ENCODE measurements at places on chromosomes 6 and 20.
A peak's percentile ranks its signal among the peaks of the same experiment; 100 is the strongest.

- DNase-seq = no peak
Observed at GRCh38 chr6:24659561-24659960, 7.1 kb downstream of the TDP2 start.

- DNase-seq = no peak
Observed at GRCh38 chr6:104505838-104506237, 353.9 kb downstream of the HACE1 start.

- no peak for DNase-seq
Observed at GRCh38 chr6:116528780-116529179, 16.7 kb downstream of the TRAPPC3L start.

- no peak for DNase-seq
Observed at GRCh38 chr20:54019585-54019984, 50.8 kb downstream of the BCAS1 start.

GRCh38 chr6:1670711-1671462 lies 61.2 kb downstream of the FOXC1 start:
- DNase-seq = no peak

DNA sequence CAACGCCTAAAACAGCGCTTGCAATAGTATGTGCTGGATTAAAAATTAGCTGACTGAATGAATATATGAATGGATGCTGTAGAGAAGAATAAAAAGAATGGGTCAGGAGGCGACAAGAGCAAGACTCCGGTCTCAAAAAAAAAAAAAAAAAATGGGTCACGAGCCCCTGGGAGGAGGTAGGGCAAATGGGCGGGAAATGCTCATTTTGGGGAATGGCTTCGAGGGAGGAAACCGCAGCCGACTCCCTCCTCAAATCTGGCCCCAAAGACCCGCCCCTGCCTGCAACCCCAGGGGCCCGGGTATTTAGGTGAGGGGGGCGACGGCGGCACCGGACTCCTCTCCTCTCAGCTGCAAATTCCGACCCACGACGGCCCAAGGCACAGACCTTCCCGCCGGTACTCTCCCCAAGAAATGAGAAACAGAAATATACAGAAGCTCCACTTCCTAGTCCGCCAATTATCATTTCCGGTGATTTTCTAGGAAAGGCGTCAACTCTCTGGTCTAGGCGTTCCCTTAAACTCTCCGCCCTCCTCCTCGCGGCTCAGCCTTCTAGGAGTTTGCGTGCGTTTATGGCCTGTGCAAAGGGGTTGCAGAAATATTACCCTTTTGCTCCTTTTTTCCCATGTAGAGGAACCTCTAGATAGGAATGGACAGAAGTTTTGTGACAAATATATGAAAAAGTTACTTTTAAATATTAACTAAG lies at the start of gene ZNF311:
ZNF311 (minus strand) TSS at position 133 of the 703 bp plus-strand sequence. CDS start 1,361 bp downstream, outside the sequence.
- peak; percentile 49 for DNase-seq

- peak; percentile 84 for DNase-seq
Observed at GRCh38 chr20:63626424-63627128, at the start of gene GMEB2. TSS of gene GMEB2 (minus strand) at chr20:63627101. CDS start at chr20:63619397, 7,704 bp downstream.

- DNase-seq = no peak
Observed at GRCh38 chr20:42610070-42610469, 579.6 kb downstream of the PTPRT start.

DNA sequence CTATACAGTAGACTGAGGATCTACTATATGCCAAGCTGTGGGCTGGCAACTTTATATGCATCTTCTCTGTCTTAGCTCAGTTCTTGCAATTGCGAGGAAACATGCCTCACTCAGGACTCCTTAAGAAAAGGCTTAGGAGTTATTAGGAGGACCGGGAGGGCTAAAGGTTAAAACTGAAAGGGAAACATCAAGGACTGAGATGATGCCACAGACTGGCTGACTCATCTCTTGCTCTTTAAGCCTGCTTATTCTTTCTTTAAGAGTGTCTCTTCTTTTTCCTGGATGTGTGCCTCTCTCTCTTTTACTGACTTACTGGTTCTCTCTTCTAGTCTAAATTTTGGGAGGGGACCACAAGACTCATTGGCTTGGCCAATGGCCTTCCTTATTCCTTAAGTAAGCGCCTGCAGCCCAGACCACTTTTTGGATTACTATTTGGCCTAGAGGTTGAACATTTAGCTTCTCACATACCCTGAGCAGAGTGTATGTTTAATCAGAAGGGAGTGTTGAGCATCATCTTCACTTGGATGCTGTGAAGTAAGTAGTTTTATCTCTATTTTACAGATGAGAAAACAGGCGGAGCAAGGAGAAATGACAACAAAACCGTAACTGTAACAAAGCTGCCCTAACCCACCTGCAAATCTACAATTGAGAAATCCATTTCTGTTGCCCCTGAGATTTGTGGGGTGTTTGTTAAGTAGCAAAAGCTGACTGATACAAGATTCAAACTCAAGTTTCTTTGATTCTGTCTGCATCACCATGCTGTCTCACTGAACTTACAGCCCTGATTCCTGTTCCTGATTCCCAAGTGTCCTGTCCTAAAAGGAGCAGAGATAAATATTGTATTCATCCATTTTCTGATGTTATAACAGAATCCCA lies 7.2 kb upstream of the SDC4 start:
- peak; percentile 37 for DNase-seq

- peak; percentile 57 for DNase-seq
Observed at GRCh38 chr6:90121982-90122381, 174.7 kb downstream of the BACH2 start.

DNA sequence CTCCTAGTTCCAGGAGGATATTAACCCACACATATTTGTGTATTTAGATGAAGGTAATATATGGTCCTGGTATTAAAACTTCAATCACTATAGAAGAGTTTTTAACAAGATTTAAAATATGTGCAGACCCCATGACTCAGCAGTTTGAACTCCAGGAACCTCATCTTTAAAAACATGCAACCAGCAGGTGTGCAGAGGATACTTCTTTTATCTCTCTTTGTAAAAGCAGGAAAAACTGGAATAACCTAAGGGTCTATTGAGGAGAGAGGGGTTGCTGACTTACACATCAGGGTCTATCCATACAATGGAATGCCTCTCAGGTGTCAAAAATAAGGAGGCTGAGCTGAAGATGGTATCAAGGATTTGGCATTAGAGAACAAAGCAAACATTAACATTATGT lies 36.9 kb upstream of the TFAP2C start:
- no peak for DNase-seq

Data from activated T-cell treated with anti-CD3 and anti-CD28 coated beads, Interleukin-2, amount 50 U/mL, for 48 hours (primary cell).